ENCODE measurements at places on chromosomes 16 and 17.
A peak's percentile ranks its signal among the peaks of the same experiment; 100 is the strongest.

GRCh38 chr16:8729779-8730334, 55.4 kb downstream of the ABAT start:
- DNase-seq = no peak

DNA sequence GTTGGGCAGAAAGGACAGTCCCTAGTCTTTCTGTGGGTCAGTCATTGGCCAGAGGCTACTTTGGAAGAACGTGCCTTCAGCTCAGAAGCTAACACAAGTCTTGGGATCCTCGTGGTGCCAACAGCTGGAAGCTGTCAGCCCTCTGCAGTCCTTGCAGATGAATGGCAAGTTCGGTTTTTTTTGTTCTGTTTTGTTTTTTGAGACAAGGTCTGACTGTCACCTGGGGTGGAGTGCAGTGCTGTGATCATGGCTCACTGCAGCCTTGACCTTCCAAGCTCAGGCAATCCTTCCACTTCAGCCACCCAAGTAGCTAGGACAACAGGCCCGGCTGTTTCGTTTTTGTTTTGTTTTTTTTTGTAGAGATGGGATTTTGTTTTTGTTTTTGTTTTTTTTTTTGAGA, 149.4 kb downstream of the SPECC1 start:
- no peak for DNase-seq

GRCh38 chr17:4948166-4948930, at the start of gene PFN1:
Gene PFN1 (minus strand): TSS chr17:4948530. CDS start chr17:4948394, 136 bp downstream.
- DNase-seq = peak; percentile 89

DNA sequence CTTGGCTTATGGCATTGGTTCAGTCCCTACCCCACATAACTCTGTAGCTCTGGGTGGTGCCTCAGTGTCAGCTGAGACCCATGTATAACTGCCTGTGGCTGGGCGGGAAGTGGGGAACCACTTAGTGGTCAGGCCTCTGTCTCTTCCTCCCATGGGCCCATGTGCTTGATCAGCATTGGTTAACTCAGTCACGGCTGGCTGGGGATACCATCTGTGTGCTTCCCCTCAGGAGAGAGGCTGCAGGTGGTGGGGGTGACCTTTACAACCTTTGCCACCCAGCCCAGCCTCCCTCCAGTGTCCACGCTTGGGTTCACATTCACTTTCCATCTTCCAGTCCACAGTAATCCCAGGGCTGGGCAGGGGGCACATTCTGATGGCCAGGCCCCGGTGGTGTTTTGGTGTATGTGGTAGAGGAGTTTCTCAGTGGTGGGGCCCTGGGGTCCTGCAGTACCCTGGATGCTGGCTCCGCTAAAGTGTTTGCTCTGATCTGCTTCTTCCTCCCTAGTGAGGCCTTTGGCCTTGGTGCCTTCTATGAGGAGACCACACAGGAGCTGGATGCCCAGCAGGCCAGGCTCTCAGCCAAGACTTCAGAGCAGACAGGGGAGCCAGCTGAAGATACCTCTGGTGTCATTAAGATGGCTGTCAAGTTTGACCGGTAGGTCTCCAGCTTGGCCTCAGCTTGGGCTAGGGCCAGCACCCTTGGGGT, 10.2 kb upstream of the NFATC3 start:
- DNase-seq = peak; percentile 89
